ENCODE measurements at places on chromosomes 6 and 20.

DNA sequence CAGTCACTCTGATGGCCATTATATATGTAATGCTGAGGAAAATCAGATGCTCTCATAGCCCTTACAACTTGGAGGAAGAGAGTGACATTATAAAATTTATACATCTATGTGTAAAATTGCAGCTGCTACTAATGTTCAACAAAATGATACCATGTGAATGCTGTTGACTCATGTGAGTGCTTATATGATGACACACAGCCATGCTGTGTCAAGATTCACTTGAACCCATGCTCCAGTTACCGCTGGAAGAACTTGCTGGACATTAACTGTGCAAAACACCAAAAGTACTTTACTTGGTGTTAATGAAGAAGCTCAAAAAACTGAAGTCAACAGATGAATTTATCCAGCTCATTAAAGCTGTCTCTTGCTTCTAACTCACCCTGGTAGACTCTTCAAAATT is 318.9 kb upstream of the PLCB4 start:
- no peak for DNase-seq

- no peak for DNase-seq
Observed at GRCh38 chr6:148629592-148630465, 117.0 kb upstream of the UST start.

DNA sequence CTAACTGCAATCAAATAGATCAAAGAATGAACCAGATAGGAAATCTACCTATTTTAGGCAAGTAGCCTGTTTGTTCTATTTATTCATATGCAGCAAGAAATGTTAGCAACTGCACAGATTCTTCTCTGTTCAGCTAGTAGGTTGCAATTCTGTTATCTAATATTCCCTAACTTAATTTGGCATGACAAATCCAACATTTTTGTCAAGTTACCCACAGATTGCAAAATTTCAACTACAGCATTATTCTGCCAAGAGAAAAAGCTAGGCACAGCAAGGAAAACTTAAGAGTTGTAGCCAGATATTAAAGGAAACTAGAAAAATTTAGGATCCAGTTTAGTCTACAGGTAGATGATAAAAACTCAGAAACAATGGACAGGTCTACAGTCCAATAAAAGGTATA is 104.4 kb upstream of the SYNCRIP start:
- no peak for DNase-seq

- no peak for DNase-seq
Observed at GRCh38 chr6:42937548-42938427, 8.5 kb downstream of the CNPY3 start.

GRCh38 chr6:79334674-79335073 is 100.2 kb upstream of the HMGN3 start:
- DNase-seq: no peak

- no peak for DNase-seq
Observed at GRCh38 chr6:165791306-165791705, 128.3 kb upstream of the PDE10A start.

- DNase-seq: no peak
Observed at GRCh38 chr6:80623066-80623815, 516.8 kb downstream of the BCKDHB start.

DNA sequence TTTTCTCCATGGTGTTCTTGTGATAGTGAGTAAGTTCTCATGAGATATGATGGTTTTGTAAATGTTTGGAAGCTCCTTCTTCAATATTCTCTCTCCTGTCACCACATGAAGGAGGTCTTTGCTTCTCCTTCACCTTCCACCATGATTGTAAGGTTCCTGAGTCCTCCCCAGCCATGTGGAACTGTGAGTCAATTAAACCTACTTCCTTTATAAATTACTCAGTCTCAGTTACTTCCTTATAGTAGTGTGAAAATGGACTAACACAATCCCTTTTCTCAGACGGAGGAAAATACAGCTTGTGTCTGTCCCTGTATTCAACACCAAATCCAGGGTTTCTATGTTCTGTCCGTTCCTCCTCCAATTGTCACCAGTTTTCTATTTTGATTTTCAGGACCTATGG is 181.0 kb downstream of the ALDH8A1 start:
- DNase-seq: no peak

DNA sequence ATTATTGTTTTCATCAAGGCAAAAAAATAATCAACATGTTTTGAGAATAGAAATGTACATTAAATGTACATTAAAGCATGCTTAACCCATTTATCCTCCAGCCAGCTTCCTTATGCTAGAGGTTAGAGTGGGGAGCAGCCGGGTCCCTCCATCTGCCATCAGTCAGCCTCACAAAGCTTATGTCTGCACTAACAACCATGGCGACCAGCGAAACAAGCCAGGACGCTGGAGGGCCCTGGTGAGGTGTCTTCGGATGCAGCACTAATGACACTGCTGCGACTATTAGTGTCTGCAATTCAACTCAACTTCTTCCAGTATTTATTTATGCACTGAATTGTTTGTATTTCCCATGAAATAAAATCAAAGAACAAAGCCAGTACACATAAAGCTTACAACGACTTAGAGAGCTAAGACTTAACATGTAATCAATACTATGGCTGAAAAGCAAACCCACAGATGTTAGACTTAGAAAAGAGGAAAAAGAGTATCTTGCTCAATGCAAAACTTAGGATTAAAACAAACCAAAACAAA is 6.8 kb downstream of the CLDN20 start:
- DNase-seq: no peak
